GM12878 (cell line): ENCODE measurements at places on chromosomes 12 and 14. TPM values are rescaled to one million over a fixed set of nuclear protein-coding genes. Genes with fewer than 3 reads are reported as not detected.

DNA sequence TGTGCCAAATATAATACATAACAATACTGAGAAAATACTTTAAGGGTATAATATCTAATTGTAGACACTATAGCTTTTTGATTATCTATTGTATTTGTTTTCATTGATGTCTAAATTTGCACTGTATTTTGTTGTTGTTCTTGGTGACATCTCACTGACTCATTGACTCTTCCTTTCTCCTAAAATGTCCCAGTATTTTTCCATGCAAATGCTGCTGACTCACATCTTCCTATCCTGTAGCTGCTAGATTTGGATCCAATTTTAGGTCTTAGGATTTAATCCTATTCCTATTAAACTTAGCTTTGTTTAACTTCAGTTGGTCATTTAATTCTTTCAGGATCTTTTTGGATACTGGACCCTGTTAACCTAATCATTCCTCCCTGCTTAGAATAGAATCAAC, 148.5 kb downstream of the TMTC2 start:
- no peak for DNase-seq

DNA sequence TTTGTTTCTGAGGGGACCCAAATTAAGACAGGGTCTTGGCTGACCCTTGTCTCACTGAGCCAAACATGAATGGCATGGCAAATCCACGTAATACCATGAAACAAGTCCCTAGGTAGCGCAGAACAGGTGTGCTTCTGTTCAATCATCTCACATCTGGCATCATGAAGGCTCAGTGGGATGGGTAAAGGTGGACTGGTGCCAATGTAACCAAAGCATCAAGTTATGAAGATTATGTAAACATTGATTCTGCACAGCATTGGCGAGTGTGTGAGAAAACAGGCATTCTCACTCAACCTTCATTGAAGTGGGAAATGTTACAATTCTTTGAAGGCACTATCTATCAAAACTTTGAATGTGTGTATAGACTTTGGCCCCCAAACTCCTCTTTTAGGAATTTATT, 41.9 kb downstream of the PTGER2 start:
- no peak for DNase-seq

- no peak for DNase-seq
Observed at GRCh38 chr14:56322531-56322930, 204.3 kb downstream of the PELI2 start.

FAIM2 gene
- not detected in 2 replicates for total RNA-seq
